Kidney epithelial cell (primary cell): ENCODE measurements at places on chromosomes 3 and 15. TPM values are rescaled to one million over a fixed set of nuclear protein-coding genes. Genes with fewer than 3 reads are reported as not detected.
A peak's percentile ranks its signal among the peaks of the same experiment; 100 is the strongest.

The UROC1 gene
- not detected in 2 replicates for total RNA-seq

The DNAH12 gene
- 0.41 TPM in 1 of 2 replicates, not detected in the other for total RNA-seq

The GALNT15 gene
- 0.17 TPM in 1 of 2 replicates, not detected in the other for total RNA-seq

The RGMA gene
- total RNA-seq, result 0.29 and 1.0 TPM in 2 replicates

The DMXL2 gene
- total RNA-seq, result 14.2 and 31.7 TPM in 2 replicates

The NR2E3 gene
- total RNA-seq, result not detected in 2 replicates

The CHL1 gene
- 0.27 and 0.33 TPM in 2 replicates for total RNA-seq

DNA sequence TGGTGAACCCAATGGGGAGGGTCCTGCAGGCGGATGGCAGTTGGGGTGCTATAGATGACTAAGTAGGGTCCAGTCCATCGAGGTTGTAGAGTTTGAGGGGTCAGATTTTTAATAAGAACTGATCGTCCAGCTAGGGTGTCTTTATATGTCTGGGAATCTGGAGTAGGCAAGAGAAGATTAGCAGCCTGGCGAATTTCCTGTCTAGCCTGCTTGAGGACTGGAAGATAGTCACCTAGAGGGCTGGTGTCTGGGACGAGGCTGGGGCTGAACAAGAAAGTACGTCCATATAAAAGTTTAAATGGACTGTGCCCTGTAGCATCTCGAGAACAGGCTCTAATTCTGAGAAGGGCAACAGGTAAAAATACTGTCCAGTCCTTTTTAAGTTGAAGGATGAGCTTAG lies 6.7 kb upstream of the IP6K2 start:
- no peak for DNase-seq

DNA sequence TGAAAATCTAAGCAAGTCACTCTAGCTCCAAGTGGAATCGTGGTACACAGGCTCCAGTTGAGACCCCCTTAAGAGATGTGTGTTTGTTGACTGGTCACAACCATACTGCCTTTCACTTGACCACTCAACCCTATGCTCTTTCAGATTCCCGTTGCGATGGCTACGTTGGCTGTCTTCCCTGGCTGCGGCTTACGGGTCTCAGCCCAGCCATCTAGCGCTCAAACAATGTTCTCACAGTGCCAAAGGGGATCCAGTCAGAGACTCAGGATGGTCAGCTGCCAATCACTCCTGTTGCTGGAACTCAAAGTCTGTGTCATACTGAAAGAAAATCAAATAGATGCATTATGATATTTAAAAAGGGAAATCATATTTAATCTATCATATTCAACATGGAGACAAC lies 237.6 kb downstream of the ITPR1 start:
- no peak for DNase-seq

- no peak for DNase-seq
Measured at GRCh38 chr3:12187448-12188327, 29.0 kb upstream of the TIMP4 start.

DNA sequence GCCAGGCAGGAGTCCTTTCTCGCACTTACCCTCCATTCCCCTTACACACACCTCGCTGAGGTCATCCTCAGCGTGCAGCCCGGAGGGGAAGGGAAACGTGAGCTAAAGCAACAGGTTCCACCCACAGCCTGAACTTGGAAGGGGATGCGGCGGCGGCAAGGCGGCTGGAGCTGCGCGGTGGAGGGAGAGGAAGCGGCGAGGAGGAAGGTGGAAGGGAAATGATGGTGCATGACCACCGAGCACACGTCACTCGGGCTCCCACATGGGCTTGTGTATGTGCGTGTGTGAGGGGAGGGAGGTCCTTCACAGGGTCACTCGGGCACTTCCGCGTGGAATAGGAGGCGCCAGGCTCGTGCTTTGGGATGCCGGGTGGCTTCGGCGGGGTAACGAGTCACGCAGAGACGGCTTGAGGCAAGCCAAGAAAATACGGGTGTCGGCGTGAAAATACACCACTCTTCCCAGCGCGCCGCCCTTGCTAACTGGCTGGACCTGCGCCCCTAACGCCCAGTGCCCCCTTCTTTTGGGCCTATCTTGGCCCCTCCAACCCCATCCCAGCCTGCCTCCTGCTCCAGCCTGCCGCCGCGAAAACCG lies 225.5 kb upstream of the IL12A start:
- DNase-seq, result no peak

- DNase-seq, result no peak
Measured at GRCh38 chr3:113695786-113696645, at the start of gene USF3. TSS of gene USF3 (minus strand) at chr3:113696642. CDS start at chr3:113674878, 21,764 bp downstream.

GRCh38 chr3:7700539-7700938 lies 801.1 kb upstream of the LMCD1 start:
- DNase-seq, result no peak

DNA sequence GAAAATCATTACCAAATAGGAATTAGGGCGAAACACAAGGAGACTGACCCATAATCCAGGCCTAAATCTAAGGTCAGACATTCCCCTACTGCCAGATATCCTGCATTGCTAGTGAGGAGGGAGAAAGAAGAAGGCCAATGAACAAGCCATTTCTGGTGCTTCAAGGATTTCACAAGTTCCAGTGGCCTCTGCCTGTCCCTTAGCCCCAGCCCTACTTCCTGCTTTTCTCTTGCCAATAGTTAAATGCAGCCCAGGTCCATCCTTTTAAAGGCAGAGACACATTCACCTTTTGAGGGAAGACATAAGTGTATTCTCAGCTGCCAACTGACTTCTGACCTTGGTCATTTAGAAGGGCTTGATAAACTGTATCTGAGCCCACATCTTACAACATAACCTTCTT lies 135.8 kb downstream of the ZNF621 start:
- no peak for DNase-seq

GRCh38 chr15:77276096-77276495 lies 143.8 kb downstream of the PEAK1 start:
- no peak for DNase-seq

- DNase-seq, result no peak
Measured at GRCh38 chr3:148625991-148626390, 71.7 kb upstream of the AGTR1 start.

DNA sequence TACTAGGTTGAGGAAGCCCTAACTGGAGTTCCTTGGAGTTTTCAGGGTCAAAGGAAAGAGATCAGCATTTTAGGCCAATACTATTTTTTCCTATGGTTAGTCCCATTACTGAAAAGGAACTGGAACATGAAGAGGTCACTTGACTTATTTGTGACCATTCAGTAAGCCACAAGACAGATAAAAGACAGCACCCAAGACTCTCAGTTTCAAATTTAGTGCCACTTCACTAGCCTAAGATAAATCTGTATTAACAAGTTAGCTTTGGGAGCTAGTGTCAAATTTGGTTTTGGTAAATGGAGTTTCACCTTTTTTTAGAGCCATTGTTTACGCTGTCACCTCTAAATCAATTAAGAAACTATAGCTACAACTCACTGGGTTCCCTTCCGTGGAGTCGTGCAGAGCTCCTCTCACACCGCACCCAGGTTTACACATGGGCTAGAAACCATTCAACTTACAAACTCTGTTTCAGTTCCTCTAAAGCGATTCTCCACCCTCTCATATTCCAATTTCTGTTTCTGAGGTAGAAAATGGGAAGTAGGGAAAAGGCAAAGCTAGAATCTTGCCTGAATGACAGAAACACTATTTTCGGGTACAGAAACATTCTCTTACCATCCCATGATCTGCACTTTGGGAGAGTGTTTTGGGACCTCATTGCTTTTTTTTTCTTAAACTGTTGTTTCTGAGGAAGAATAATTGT lies 14.4 kb downstream of the CCDC32 start:
- no peak for DNase-seq

DNA sequence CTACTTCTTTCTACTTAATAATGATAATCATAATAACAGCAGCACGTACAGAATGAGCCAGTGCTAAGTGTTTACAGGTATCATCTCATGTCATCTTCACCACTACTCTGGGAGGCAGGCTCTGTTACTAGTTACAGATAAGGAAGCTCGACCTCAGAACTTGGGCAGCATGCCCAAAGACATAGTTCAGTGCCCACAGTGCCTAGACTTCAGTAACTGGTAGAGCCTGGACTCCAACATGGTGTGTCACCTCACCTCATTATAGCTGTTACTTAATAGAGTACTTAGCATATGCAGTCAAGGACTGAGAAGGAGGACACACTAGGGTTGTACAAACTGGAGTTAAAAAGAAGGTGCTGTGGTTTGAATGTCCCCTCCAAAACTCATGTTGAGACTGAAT lies 7.6 kb downstream of the GADL1 start:
- peak; percentile 7 for DNase-seq

GRCh38 chr3:126340943-126341754 lies 16.1 kb downstream of the KLF15 start:
- DNase-seq, result no peak

DNA sequence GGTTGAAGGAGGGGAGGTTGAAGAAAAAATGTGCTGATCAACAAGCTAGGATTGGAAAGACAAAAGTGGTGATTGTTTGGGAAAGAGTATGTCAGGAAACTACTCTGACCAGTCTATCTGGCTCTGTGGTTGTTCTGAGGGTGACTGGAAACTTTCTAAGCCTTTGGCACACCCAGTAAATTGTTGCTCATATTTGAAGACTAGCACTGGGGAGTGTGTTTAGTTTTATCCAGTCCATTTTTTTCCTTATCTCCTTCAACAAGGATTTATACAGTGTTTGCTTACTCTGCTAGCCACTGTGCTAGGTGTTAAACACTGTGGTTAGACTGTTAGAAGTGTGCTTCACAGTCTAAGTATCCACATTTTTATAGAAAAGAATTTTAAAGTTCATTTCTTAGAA lies 28.8 kb downstream of the PPM1L start:
- no peak for DNase-seq

DNA sequence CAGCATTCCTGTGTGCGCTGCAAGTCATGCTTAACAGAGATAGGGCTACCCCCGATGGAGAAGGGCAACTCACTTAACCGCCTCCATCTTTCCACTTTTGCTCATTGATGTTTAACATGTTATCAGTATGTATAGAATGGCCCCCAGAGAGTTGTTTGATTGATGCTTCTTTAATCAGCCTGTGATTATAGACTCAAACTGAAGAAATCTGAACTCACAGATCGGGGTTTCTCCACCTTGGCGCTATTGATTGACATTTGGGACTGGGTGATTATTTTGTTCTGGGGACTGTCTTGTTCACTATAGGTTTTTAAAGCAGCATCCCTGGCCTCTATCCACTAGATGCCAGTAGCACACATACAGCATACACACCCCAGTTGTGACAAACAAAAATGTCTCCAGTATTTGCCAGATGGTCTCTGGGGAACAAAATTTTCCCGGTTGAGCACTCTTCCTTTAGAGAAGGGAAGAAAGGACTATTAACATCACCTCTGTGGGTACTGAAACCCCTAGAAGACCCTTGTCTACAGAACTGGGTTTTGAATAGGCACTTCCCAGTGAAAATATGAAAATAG lies 54.4 kb downstream of the LARS2 start:
- no peak for DNase-seq

DNA sequence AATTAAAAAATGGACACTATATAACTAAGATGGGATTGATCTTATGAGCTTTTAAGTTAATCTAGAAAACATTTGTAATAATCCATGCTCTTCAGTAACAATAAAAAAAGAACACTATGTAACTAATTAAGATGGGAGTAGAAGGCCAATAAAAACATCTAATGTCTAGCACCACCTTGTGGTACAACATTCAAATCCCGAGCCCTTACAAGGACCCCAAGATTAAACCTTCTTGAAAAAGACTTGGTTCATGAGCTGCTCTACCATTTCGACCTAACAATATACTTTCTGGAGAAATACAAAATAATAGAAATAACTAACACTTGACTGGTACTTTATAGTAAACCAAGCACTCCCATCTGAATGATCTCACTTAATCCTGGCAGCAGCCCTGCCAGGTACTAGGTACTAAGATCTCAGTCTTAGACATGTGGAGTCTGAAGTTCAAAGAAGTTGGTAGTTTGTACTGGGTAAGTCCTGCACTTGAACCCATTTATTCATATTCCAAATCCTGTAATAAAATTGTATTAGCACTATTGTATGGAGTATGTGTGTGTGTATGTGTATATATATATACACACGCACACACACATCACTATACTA lies 21.8 kb downstream of the METTL6 start:
- peak; percentile 25 for DNase-seq

GRCh38 chr3:195613468-195614069 lies 29.8 kb upstream of the APOD start:
- no peak for DNase-seq

- DNase-seq, result no peak
Measured at GRCh38 chr3:134393074-134393473, 18.8 kb upstream of the AMOTL2 start.

DNA sequence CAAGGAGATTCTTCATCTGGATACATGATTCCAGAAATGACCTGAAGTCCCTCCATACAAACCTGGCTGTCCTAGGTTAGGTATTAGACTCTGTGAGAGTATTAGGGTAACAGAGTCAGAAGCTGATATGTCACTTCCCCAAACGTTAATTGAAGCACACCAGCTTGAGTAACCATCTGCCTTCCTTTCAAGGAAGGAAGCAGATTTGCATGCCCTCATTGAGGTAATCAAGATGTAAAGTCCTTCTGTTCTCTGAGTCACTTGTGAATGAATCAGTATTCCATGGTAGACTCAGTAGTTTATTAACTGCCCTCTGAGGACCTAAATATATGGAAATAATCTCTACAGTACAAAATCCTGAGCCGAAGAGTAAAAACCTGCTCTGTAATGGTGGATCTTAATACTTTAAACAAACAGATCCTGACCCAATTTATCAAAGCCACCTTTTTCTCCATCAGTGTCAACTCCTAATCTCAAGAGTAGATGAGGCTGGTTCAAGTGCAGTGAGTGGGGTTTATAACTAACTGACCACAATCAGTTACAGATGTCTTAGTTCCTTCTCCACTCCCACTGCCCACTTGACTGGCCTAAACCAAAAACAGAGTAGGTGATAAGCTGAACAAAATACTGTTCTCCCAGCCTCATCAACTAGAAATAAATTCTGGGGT lies 246.2 kb upstream of the CHRM5 start:
- peak; percentile 90 for DNase-seq
